ENCODE measurements at places on chromosomes 1 and 21.

- DNase-seq: no peak
Observed at GRCh38 chr1:26434161-26434752, 2.1 kb downstream of the DHDDS start.

GRCh38 chr1:13749543-13750341 is 49.8 kb downstream of the PRDM2 start:
- peak; percentile 64 for DNase-seq

GRCh38 chr1:106793651-106794050 is 262.8 kb upstream of the PRMT6 start:
- DNase-seq: no peak

DNA sequence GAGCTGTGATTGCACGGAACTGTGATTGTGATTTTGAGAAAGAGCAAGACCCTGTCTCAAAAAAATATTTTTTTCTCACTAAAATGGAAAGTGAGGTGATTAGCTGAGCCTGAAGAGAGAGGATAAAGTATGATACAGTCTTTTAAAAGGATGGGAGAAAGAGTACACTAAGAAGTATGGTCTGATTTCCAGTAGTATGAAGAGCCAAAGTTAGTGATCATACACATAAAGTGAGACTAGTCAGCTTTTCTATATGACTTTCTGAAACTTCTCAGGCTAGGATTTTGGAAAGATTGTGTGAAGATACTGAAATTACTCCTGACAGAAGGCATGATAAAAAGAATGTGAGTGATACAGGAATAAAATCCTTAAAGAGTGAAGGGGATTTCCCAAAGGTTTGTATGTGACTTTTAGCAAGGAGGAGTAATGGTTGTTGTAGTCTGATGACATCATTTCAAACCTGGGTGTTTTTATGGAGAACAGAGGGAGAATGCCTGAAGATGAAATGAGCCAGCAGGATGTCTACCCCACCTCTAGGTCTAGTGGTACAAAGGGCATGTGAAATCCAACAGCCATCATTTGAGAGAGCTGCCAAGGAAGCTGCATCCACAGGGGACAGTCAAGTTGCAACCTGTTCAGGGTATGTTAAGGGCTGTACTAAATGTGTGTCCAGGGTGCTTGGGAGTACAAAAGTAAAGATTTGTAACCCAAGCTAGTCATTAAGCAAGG is 157.7 kb downstream of the PIK3R3 start:
- no peak for DNase-seq

DNA sequence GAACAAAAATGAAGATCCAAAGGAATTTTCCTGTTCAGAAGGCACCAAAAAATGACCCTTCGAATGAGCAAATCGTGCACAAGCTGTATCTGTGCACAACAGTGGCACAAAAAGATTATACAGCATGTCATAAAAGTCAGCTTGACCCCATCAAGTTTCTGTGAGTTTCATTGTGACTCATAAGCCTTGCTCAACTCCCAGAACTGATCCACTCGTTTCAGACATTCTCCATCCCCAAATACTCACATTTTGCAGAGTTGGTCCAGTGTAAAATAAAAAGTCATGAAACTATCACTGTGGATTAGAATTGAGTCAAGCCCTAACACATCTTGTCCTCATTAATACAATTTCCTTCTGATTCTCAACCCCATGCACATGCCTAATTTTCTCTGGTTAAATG is 174.7 kb upstream of the PKN2 start:
- DNase-seq: no peak

- DNase-seq: no peak
Observed at GRCh38 chr1:59769736-59770095, 45.0 kb upstream of the HOOK1 start.

DNA sequence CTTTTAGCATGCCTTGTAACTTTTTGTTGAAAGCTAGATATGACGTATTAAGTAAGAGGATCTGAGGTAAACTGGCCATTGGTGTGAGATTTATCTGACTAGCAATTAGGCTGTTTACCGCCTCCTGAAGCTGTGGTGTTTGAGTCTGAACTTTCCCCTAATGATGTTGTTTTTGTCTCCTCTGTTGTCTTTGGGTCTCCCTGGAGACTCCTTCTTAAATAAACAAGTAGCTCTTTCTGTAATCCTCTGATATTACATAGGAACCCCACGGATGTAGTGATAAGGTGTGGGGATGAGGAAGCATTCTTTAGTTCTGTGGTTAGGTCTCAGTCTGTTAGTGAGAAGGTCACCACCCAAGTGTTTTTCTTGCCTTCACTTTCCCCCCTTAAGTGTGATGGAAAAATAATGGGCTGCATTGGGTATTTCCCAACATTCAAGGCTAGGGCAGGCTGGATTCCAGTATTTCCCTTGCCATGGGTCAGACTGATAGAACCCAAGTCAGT is 33.0 kb downstream of the PRSS38 start:
- DNase-seq: no peak
